ENCODE measurements at places on chromosomes 2 and 18.

- no peaks in the 10 kb centered on the region for H3K27me3 ChIP-seq
- H3K27ac ChIP-seq, result no peak overlapping the region
- no peaks in the 10 kb centered on the region for H3K36me3 ChIP-seq
- DNase-seq, result no peak
- H3K4me1 ChIP-seq, result no peaks in the 10 kb centered on the region
- no peak overlapping the region for H3K4me3 ChIP-seq
These were observed 115.2 kb downstream of the GFPT1 start for GRCh38 chr2:69271831-69272257.

GRCh38 chr2:69805887-69806286 is 23.6 kb upstream of the GMCL1 start:
- no peaks in the 10 kb centered on the region for H3K4me1 ChIP-seq
- H3K27me3 ChIP-seq, result no peaks in the 10 kb centered on the region
- DNase-seq, result no peak

DNA sequence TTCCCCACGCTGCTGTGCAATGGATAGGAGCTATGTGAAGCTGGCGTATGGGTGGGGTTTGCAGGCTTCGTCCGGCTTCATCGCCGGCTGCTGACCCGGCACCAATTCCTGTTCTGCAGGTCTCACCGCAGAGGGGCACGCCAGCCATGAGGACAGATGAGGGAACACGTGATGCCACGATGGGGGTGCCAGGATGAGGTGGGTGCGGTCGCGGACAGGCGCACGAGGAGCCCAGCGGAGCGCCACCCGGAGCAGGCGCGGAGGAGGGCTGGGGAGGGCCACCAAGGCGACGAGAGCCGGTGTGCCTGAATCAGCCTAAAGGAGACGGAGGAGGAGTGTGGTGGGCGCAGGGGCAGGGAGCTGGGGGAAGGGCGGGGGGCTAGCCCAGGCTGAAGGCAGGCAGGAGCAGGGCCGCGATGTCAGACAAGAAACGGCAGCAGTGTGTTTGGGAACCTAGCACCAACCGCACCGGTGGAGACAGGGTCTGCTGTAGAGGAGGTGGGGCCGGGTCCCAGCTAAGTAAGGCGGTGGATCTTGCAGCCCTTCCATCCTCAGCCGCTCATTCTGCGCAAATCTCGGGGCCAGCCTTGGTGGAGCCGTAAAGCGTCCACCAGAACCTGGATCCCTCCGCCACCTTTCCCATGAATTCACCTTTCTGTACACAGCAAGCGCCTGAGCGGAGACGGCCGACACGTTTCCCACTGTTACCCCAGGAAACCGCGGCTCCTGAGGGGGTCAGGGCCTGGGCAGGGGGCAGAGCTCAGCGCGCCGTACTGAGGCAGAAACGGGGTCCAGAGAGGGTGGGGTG is 17.0 kb upstream of the CD8A start:
- no peak overlapping the region for H3K27ac ChIP-seq
- H3K36me3 ChIP-seq, result no peaks in the 10 kb centered on the region
- peaks cover 5% of the 10 kb centered on the region for H3K4me1 ChIP-seq
- H3K4me3 ChIP-seq, result peak overlapping the region; percentile 47

- no peaks in the 10 kb centered on the region for H3K36me3 ChIP-seq
- H3K4me3 ChIP-seq, result peak within 1 kb of the TSS; percentile 65
- no peaks in the 10 kb centered on the region for H3K27me3 ChIP-seq
- H3K4me1 ChIP-seq, result peaks cover 47% of the 10 kb centered on the region
- H3K27ac ChIP-seq, result peak within 1 kb of the TSS; percentile 80
- DNase-seq, result no peak
These were observed at the start of gene RTKN for GRCh38 chr2:74441690-74442482. RTKN (minus strand) TSS chr2:74441937; CDS start chr2:74441816, 121 bp downstream.

DNA sequence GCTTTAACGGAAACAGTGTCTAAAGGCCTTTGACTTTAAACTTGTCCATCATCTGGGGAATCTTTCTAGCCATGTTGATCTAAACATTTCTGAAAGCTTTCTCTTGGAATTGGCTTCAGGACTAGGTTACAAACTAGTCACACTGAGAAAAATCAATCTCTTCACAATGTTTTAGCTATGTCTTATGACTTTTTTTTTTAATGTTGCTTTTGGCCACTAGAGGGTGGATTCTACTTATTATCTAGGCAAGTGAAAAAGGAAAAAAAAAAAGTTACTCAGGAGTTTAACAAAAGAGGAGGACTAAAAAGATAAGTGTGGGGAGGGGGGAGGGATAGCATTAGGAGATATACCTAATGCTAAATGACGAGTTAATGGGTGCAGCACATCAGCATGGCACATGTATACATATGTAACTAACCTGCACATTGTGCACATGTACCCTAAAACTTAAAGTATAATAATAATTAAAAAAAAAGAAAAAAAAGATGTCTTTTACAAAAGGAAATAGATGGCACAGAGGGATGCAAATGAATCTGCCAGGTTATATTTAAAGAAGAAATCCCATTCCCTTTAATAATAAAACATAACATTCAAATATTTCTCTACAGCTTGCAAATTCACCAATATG is 160.4 kb upstream of the PID1 start:
- H3K27me3 ChIP-seq, result no peaks in the 10 kb centered on the region
- no peaks in the 10 kb centered on the region for H3K4me1 ChIP-seq
- DNase-seq, result peak; percentile 69
- no peaks in the 10 kb centered on the region for H3K36me3 ChIP-seq

DNA sequence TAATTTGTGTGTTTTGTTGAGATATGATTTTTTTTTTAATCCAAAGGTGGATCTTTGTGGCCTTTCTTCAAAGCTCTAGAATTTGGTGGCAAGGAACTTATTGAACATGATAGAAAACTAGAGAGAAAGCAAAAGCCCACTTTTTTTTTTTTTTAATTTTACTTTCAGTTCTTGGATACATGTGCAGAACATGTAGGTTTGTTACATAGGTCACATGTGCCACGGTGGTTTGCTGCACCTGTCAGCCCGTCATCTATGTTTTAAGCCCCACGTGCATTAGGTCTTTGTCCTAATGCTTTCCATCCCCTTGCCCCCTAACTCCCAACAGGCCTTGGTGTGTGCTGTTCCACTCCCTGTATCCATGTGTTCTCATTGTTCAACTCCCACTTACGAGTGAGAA is 135.9 kb downstream of the RHBDD1 start:
- no peak overlapping the region for H3K4me3 ChIP-seq
- no peaks in the 10 kb centered on the region for H3K36me3 ChIP-seq
- DNase-seq, result no peak
- no peak overlapping the region for H3K27ac ChIP-seq

DNA sequence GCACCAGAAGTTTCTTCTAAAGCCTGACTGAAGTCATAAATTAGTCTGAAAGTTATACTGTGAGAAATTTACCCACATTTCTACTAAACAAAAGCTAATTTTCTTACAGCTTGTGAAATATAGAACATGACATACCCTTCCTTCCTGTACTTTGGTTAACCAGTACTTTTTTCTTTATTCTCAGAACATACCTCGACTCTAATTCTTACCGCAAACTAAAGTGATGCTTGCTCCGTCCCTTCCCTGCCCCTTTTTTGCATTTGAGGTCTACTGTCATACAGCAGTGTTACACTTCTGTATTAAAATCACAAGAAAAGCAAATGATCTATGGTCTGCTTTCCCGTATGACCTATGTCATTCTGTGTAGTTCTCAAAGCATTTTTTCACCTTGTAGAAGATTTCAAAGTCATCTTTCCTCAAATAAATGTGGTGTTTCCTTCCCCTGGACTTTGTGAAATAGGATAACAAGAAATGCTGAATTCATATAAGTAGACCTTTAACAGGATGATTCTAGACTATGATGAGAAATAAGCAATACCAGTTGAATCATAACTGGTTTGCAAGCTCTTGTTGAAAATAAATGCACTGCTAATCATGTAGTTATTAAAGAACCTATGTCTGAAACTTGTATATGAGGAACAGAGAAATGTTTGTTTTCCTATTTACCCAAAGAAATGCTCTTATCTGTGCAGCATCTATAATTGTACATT is 30.4 kb downstream of the CYTIP start:
- H3K4me3 ChIP-seq, result no peak overlapping the region
- H3K27me3 ChIP-seq, result peaks cover 3% of the 10 kb centered on the region
- H3K27ac ChIP-seq, result no peak overlapping the region
- H3K36me3 ChIP-seq, result no peaks in the 10 kb centered on the region
- no peak for DNase-seq

DNA sequence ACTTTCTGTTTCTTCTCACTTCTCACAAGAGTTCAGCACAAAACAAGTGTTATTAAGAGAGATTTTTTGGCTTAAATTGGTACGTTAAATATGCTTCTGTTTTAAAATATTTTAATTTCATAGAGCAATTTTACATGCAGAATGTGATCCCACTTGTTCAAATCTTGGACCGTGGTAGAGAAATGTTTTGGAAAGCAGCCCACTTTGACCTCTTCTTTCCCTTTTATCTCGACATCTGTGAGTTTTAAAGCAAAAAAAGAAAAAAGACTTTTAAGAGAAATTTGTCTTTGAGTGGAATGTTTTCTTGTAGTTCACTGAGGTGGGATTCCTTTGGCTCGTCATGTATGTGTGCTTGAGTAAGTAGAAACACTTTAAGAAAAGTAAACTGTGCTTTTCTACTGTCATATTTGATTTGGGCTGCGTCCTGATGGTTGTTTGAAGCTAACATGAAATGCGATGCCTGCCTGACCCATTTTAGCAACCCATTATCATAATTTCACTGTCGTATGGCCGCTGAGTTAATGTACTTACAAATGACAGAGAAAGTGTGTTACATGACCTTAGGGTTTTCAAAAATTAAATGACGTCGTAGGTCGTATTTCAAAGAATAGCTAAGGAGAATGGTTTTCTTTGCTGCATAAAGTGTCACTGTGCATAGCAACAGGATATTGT is 54.5 kb downstream of the TSHZ1 start:
- H3K27me3 ChIP-seq, result no peaks in the 10 kb centered on the region
- no peak overlapping the region for H3K27ac ChIP-seq
- no peaks in the 10 kb centered on the region for H3K4me1 ChIP-seq
- no peak for DNase-seq
- H3K36me3 ChIP-seq, result no peaks in the 10 kb centered on the region

DNA sequence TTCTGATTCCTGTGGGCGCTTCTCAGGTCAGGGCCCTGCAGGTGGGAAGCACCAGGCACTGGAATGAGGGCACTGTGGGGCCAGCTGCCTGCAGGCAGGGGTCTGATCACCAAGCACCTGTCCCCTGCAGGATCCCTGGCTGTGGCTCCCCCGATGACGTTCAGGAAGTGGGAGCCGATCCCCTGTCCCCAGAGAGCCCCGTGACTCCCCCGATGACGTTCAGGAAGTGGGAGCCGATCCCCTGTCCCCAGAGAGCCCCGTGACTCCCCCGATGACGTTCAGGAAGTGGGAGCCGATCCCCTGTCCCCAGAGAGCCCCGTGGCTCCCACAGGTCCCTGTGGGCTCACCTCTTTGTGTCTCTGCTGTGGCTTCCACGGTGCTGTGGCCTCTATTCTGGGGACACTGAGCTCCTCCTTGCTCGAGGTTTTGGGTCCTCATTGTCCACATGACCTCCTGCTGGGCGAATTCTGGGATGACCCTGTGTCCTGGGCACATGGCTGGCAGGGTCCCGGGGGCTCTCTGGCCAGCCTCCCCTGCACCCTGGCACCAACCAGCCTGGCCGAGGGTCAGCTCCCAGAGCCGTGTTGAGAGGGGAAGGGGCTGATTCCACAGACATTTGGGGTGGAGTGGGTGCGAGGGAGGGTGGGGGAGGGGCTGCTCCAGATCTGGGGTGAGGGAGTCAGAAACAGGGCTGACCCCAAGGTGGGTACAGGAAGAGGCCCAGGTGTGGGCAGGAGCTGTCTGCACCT is 4.8 kb downstream of the NEU4 start:
- no peaks in the 10 kb centered on the region for H3K36me3 ChIP-seq
- peak overlapping the region; percentile 100 for H3K27ac ChIP-seq
- H3K4me1 ChIP-seq, result peaks cover 75% of the 10 kb centered on the region
- peak; percentile 86 for DNase-seq

DNA sequence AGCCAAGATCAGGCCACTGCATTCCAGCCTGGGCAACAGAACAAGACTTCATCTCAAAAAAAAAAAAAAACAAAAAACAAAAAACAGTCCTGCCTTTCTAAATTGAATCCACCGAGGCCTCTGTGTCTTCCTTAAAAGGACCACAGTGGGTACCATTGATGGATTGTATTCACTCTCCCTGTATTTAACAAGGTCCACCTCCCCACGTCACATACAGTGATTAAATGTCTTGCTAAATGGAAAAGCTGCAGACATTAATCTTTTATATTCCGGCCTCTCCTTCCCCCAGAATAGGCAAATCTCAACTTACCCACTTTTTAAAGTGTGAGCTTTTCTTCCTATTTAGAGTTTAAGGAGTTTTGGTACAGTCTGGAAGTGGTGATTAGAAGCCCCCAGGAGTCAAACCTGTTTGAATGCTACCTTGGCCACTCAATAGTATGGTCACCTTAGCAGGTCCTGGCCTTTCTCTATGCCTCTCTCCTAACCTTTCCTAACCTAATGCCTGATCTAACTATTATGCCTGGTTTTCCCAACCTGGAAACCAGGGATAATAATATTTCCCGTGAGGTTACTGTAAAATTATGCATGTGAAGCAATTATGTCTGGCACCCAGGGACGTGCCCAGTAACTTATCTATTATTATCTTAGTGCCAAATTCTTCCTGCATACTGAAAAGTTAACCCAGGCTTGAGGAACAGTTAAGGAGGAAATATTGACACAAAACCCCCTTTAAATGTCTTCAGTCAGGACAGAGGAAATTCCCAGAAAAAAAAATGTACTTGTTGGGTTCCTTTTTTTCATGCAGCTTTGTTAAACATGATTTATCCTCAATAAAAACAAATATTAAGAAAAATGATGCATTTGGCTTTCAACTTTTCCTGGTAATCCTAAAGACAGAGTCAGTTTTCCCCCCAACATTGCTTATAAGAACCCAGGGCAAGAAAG is 3.1 kb downstream of the NFE2L2 start:
- peaks cover 30% of the 10 kb centered on the region for H3K4me1 ChIP-seq
- H3K36me3 ChIP-seq, result peaks cover 11% of the 10 kb centered on the region
- H3K4me3 ChIP-seq, result peak overlapping the region; percentile 94
- no peaks in the 10 kb centered on the region for H3K27me3 ChIP-seq

GRCh38 chr18:32871786-32872185 is 99.0 kb upstream of the KLHL14 start:
- H3K4me3 ChIP-seq, result no peak overlapping the region
- H3K27ac ChIP-seq, result no peak overlapping the region
- no peaks in the 10 kb centered on the region for H3K36me3 ChIP-seq
- no peaks in the 10 kb centered on the region for H3K27me3 ChIP-seq

DNA sequence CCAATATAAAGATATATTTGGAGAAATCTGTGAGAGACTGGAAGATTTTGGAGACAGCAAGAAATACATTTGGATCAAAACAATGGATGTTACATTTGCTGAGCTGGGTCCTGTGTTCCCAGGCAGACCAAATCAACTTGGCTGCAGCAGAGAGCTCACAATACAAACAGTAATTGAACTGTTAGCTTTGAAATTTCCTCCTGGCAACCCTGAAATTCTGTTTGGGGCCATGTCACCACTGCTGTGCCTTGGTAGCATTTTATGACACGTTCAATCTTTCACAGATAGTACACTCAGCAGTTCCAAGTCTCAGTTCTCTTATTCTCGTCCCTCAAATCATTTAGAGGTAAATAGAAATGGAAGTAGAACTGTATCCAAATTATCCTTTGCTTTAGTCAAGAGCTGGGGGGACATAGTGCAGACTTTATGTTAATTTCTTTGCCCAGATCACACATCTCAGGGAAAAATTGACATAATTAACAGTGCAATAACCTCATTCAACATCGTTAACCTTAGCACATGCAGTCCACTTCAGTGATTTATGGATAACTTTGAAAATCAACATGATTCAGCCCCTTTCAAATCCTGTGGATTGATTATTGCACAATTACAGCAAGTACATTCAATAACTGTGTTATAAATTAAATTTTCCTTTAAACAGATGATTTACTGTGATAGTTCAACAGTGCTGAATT is 277.4 kb upstream of the MC4R start:
- H3K27me3 ChIP-seq, result peaks cover 11% of the 10 kb centered on the region
- H3K36me3 ChIP-seq, result no peaks in the 10 kb centered on the region
- H3K4me3 ChIP-seq, result no peak overlapping the region
- H3K27ac ChIP-seq, result no peak overlapping the region
- DNase-seq, result no peak
